ENCODE measurements at places on chromosomes 6 and 20. TPM values are rescaled to one million over a fixed set of nuclear protein-coding genes. Genes with fewer than 3 reads are reported as not detected.

Gene LAMP5
- polyA plus RNA-seq: 4.6 TPM

- peak overlapping the region; percentile 69 for H3K27ac ChIP-seq
- no peak overlapping the region for H3K4me3 ChIP-seq
- DNase-seq: no peak
- peaks cover 81% of the 10 kb centered on the region for H3K36me3 ChIP-seq
- H3K4me1 ChIP-seq: peaks cover 58% of the 10 kb centered on the region
Measured at GRCh38 chr6:41577356-41578216, 31.4 kb downstream of the FOXP4 start.

GRCh38 chr6:22513667-22514066 lies 55.7 kb upstream of the HDGFL1 start:
- no peak overlapping the region for H3K27ac ChIP-seq
- no peaks in the 10 kb centered on the region for H3K36me3 ChIP-seq
- H3K4me3 ChIP-seq: no peak overlapping the region
- peaks cover 5% of the 10 kb centered on the region for H3K4me1 ChIP-seq

DNA sequence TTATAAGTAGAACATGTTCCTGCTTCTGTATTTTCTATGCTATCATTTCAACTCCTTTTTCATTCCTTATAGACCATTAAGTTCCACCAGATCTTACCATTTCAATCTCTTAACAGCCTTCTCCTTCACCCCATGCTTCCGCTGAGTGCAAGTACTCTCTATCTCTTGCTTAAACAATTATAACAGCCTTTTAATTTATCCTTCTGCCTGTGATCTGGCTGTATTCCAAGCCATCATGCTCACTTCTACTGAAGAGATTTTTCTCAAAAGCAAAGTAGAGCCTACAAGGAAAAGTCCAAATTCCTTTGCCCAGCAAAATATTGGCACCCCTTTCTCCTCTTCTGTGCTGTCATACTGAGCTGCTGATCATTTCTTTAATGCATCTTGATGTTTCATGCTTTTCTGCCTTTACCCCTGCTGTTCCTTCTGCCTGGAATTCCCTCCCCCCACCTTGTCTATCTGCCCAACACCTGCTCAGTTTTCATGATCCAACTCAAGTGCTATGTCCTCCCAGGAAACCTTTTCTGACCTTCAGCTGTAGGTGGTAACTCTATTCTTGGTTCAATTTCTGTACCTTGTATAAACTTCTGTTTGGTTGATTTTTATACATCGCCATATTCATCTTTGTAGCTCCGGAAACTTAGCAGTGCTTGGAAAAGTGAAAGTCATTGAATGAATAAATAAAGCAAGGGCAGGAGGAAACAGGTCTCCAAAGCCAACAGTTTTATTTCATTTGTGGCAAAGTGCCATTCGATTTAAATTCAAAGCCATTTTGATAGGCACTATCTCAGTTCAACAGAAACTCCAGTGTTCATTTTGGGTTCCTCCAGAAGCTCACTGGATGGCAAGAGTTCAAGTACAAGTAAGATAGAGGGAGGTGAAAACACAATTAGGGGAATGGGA lies 10.5 kb upstream of the BMP2 start:
- H3K4me3 ChIP-seq: no peak overlapping the region
- no peak overlapping the region for H3K27ac ChIP-seq
- H3K36me3 ChIP-seq: no peaks in the 10 kb centered on the region

DNA sequence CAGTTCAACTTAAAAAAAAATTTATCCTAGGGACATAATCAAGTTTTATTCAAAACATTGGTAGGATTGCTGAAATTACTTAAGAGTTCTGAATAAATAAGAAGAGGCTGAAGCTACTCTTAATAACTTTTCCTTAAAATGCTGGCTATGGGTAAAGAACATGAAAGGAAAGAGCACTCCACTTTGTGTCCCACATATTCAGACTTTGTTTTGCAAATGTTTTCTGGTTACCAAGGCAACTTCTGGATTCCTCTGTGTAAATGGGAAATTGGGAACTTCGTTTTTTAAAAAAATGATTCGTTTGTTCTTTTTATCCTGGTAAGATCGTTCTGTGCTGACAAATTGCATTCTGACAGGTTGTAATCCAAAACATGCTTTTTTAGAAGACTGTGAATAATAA lies 115.0 kb downstream of the KIF6 start:
- no peak overlapping the region for H3K4me3 ChIP-seq
- H3K4me1 ChIP-seq: no peaks in the 10 kb centered on the region
- H3K27me3 ChIP-seq: no peaks in the 10 kb centered on the region
- H3K36me3 ChIP-seq: no peaks in the 10 kb centered on the region
- DNase-seq: peak; percentile 46
- H3K27ac ChIP-seq: no peak overlapping the region

All from large intestine (tissue), 12 donors.